ENCODE measurements at places on chromosomes 3 and 15. TPM values are rescaled to one million over a fixed set of nuclear protein-coding genes. Genes with fewer than 3 reads are reported as not detected.
A peak's percentile ranks its signal among the peaks of the same experiment; 100 is the strongest.

Gene CLASP2
- 45.5 TPM for total RNA-seq

Gene CFAP91
- 0.67 TPM for total RNA-seq

DNA sequence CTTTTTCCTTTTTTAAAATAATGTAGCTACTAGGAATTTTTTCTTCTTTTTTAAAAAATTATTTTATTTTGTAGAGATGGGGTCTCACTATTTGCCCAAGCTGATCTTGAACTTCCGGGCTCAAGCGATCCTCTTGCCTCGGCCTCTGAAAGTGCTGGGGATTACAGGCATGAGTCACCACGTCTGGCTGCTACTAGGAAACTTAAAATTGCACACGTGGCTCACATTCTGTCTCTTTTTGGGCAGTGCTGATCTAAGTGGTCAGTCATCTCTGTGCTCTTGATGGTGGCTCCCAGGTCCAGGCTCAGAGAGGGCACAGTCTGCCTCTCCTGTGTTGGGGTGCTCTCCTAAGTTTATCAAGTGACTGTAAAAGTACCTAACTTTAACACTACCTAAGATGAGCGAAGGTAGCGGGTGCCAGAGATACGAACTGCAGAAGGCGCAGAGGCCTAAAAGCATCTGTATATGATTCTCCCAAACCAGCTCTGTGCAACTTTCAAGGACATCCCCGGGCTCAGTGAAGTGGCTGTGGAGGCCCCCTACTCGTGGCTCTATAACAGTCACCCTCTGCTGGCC, 52.9 kb upstream of the SEC13 start:
- DNase-seq: no peak

DNA sequence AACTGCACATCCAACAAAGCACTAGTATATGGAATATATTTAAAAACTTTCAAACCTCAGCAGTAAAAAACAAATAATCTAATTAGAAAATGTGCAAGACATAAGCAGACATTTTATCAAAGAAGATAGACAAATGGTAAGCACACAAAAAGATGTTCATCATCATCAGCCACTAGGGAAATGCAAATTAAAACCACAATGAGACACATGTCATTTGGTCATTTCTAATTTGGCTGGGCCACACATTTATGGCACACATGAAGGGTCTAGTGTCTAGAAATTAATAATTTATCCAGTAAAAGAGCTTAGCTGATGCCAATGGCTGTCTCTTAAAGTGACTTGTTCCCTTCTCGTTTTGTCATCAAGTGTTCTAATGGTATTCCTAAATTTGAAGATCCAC, 45.8 kb downstream of the ARHGAP31 start:
- no peak for DNase-seq

DNA sequence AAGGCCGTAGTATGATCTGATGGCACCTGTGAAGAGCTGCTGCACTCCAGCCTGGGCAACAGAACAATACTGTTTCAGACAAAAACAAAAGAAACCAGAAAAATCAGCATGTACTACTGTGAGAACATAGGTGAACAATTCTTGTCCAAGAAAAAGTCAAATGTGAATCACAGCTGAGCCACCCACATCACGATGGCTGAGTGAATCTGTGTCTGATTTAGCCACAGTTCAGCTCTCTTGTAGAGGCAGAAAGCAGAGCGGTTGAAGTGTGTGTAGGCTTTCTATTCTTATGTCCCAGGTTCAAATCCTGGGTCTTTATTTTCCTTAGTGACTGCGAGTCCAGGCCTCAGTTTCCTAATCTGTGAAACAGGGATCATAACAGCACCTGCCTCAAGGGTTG, 4.4 kb upstream of the FURIN start:
- peak; percentile 73 for DNase-seq

- peak; percentile 36 for DNase-seq
These were observed 2.3 kb downstream of the B3GNT5 start for GRCh38 chr3:183255348-183255730.

Gene GPR15
- total RNA-seq: 1.1 TPM

DNA sequence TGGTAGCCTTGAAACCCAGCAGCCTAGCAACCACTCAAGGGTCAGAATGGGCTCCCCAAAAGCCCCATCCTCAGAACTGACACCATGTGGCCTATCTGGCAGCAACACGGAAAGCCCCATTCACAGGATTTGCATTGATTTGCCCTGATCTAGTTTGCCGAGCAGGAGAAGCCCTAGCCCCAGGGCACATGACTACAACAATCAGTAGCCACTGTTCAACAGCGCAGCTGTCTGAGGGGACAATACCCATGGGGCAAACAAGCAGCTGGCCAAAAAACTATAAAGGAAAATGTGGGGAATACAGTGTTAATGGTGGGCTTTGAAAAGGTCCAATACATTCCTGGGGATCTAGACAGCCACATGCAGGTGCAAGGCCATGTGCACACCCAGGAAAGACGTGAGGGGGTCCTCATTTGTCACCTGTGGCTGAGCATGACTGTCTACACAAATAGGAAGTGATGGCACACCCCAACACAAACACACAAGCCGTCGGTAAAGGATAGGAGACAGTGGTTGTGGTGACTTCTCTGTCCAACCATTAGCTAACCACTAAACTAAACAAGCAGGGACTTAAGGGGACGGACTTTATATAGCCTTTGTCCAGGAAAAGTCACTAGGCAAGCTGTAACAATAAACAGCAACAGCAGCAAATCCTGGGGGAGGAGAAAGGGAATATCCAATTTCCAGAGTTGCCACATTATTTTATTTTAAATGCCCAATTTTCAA, 113.7 kb downstream of the LRIG1 start:
- DNase-seq: no peak

Data from activated CD4-positive, alpha-beta T cell treated with anti-CD3 and anti-CD28 coated beads for 36 hours (primary cell).